Hypothalamus (tissue), 51 donors: ENCODE measurements at places on chromosomes 7 and 10.

- DNase-seq, result no peak
Observed at GRCh38 chr7:11469028-11469745, 362.8 kb downstream of the THSD7A start.

- no peak for DNase-seq
Observed at GRCh38 chr7:47875406-47875805, 72.9 kb downstream of the PKD1L1 start.

DNA sequence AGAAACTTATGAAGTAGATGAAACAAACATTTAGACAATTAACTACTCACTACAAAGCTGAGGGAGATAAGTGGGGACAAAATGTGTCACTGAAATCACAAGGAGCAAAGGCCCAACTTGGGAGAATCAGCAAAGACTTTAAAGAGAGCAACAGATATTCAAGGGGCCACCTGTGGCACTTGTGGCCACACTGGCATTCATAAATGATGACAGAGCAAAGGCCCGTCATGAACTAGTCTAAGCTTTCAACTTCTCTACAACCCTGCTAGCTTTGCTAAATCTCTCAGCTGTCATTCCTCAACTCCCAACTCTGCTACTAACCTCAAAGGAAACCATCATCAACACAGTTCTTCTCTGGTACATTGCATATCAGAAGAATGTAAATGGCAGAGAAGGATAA is 178.4 kb downstream of the CPEB3 start:
- no peak for DNase-seq

GRCh38 chr7:91784469-91784868 is 96.0 kb downstream of the MTERF1 start:
- DNase-seq, result no peak

GRCh38 chr7:24704311-24704710 is 53.0 kb downstream of the GSDME start:
- DNase-seq, result no peak

DNA sequence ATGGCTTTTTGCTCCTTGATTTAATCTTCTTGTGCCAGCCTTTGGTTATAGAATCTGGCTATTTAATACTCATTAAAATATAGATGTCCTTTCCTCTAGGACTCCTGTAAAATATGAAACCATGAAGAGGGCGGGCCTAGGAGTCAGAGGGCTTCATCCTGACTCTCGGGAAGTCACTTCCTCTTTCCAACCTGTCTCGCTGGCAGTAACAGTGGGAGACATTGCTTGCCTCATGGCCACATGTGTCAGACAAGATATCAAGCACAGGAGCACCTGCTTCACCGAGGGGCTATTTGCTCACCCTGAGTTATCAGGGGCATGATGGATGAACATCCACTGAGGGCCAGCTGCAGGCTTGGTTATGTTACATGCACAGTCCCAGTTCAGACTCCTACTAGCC is 31.0 kb downstream of the SLIT1 start:
- no peak for DNase-seq

GRCh38 chr10:127447197-127447596 is 101.9 kb upstream of the NPS start:
- no peak for DNase-seq

DNA sequence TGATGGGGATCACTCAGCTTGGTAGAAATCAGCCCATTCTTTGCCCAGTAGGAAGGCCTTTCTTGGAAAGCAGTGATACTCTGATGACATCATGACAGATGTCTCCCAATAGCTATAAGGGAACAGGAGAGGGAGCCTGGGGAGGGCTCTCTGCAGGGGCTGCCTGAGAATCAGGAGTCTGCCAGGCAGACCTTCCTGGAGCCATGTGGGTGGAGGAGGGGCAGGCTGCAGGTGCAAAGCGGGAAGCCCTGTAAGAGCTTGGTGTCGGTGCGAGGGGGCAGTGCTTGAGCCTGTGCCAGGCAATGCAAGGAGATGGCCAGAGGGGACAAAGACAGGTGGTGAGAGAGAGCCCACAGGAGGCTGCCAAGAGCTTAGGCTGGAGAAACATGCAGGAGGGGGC is 5.0 kb upstream of the TNS3 start:
- DNase-seq, result no peak

- no peak for DNase-seq
Observed at GRCh38 chr10:89426230-89426868, 12.0 kb downstream of the IFIT5 start.

DNA sequence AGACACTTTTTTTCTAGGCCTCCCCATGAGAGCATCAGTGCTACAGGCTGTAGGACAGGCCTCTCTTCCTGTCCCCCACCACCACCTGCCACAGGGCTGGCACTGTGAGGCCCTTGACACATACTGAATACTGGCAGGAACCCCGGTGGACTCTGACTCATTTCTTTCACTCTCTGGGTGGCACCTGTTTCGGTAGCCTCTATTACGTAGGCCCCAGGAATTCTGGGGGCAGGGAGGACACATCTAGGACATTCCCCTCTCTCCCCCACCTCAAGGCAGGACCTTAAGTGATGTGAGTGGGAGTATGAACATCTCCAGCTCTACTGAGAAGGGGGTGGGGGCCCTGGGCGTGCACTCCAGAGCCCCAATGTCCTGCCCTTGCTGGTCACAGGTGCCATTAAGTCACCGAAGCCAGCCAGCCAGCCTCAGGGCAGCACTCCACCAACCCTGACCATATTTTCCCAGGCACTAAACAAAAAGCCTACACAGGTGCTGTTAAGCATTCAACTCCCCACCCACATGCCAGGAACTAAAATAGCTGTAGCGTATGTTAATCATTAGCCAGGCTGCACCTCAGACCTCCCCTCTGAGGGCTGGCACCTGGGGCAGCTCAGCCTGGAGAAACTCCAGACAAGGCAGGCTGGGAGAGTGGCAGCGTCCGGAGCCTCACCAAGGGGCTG is 8.9 kb downstream of the ANXA11 start:
- DNase-seq, result no peak

- DNase-seq, result no peak
Observed at GRCh38 chr7:16178092-16178491, 243.2 kb downstream of the CRPPA start.

- no peak for DNase-seq
Observed at GRCh38 chr7:70344726-70345125, 746.5 kb downstream of the AUTS2 start.

DNA sequence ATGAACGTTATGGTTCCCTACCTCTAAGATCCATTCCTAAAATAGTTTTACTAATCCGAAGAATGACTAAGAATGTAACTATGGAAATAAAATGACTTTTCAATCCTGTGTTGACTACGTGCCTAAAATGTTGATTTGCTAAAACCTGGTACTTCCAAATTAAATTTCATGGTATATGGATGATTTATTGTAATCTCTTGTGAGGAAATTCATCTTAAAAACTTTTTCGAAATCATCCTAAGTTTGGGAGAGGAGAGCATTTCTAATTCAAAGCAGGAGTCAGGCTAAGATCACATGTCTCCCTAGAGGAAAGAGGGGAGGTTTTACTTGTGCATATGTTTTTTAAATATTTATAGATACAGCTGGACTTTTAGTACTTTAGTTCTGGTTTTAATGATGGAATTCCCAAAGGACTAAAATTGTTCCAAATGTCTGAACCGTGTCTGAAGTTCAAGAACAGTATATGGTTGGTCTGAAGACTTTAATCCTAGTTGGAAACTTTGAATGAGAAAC is 483.9 kb downstream of the AUTS2 start:
- DNase-seq, result no peak

DNA sequence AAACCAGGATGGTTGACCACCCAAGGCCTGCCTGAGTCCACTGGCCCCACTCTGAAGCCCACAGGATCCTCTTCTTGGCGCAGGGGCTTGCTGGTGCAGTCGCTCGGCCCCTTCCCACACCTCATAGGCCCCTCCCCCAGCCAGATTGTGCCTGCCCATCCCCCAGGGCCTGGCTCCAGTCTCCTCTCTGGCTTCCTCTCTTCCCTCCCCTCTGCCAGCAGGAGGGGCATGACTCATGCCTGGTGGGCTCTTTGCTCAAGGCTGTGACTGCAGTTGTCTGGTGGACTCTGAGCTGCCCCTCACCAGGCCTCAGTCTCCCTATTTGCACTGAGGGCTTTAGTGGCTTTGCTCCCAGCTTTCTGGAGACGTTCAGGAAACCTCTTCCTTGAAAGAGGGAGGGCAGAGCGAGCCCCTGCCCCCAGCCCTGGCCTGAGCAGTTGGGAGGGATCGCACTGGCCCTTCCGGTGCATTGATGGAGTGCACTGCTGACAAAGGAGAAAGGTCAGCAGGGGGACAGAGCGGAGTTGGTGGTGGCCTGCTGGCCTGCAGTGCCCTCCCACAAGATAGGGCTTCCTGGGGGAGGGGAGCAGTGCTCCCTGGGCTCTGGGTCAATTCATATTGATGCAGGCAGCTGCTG is 60.7 kb downstream of the ZMIZ1 start:
- no peak for DNase-seq

GRCh38 chr10:128566361-128566968 is 440.2 kb upstream of the MKI67 start:
- no peak for DNase-seq

DNA sequence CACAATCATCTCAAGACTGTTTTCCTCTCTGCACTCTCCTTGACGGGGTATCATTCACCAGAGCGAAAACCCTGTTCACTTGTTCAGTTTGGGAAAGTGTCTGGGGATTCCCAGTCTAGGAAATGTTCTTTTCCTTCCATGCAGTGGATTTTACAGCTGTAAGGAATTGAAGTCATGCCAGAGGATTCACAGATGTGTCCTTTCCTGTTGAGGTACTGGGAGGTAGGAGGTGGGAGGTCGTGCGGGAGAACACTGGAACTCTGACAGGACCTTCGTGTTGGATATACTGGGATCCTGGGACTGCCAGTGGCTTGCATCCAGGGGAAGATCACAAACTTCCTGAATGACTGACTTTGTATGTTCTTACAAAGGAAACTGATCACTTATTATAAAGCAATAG is 185.5 kb downstream of the BMPER start:
- DNase-seq, result no peak

DNA sequence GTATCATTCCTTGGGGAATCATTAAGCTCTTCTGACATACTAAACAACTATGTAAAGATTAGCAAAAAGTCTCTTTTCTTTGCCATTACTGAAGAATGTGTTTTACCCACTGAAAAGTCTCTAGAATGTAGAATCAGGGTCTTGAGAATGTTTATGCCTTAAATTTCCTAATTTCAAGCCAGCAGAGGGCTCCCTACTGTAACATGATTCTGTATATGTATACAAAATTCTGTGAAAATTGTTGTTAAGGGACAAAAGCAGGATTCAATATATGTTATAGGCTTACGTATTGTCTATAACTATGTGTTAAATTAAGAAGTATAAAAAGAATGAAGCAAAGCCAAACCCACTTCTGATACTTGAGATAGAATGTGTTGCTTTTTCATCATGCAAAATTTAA is 296.9 kb upstream of the DGKB start:
- no peak for DNase-seq

GRCh38 chr7:16879181-16879580 is 2.6 kb downstream of the AGR3 start:
- DNase-seq, result no peak

- no peak for DNase-seq
Observed at GRCh38 chr7:55271661-55272060, 93.5 kb upstream of the LANCL2 start.

- no peak for DNase-seq
Observed at GRCh38 chr7:131010717-131011431, 276.9 kb upstream of the KLF14 start.

DNA sequence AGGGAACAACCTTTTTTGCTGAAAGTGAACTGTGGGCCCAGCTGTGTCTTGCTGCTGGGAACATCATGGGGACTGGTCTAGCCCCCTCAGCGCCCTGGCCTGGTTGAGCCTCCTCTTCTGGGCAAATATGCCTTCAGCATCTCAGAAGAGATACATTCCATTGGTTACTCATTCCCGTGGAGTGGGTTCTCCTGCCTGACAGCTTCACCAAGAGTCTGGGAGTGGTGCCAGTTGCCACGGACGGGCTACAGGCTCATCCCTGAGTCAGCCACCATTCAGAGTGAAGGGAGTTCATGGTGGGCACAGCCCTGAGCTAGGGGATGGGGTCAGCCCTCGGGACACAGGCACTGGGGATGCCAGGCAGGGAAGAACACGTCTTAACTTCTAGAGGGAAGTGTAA is 81.9 kb downstream of the RAMP3 start:
- no peak for DNase-seq

DNA sequence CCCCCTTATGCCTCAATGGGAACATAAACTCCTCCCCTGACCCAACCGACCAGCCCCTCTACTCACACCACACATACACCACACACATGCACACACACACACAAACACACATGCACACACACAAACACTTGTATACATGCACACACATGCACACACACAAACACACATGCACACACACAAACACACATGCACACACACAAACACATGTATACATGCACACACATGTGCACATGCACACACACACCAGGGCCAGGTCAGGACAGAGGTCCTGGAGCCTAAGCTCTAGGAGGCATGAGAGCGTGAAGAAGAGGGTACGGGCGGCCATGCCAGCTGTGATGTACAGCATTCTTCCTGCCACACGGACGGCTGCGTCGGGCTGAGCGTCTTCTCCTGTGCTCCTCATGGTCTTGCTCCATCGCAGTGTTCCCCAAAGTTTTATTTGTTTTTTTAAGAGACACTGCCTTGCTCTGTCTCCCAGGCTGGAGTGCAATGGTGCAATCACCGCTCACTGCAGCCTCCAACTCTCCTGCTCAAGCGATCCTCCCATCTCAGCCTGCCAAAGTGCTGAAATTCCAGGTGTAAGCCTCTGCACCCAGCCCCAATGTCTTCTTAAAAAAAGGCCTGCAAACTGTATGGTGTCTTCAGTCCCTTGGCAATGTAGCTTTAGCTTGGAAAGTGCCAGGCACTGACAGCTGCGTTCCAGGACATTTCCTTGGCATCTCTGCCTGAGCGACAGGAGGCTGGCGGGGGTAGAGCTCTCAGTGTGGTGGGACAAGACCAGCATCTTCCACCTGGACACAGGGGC is 38.8 kb upstream of the INPP5A start:
- DNase-seq, result no peak

DNA sequence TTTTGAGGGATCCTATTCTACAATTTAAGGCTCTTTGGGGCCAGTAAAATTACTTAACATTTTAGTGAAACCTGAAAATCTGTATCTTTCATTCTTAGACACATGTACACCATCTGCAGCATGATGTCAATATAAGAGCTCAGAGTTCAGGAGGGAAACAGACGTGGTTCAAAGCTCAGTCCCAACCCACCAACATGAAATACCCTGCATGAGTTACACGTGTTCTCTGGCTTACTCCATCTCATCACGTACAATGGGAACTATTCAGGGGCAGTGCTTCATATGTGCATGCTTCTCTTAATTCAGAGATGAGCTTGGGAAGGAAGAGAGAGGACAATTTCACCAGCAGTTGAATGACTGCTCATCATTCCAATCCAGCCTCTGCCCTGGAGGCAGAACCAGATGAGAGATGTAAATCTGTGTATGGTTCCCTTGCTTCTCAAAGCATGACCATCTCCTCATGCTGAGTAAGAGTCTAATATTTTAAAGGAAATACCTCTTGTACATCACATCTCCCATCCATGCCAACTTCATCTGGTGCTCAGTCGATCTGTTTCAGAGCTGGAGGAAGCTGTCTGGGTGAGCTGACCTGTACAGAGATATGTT is 29.0 kb upstream of the ADAM12 start:
- DNase-seq, result no peak
